ENCODE measurements at places on chromosomes 3 and 15.
A peak's percentile ranks its signal among the peaks of the same experiment; 100 is the strongest.

GRCh38 chr15:35067496-35068347 is 17.4 kb downstream of the NANOGP8 start:
- no peak for DNase-seq

- no peak for DNase-seq
Observed at GRCh38 chr3:62830727-62831322, 44.4 kb downstream of the CADPS start.

DNA sequence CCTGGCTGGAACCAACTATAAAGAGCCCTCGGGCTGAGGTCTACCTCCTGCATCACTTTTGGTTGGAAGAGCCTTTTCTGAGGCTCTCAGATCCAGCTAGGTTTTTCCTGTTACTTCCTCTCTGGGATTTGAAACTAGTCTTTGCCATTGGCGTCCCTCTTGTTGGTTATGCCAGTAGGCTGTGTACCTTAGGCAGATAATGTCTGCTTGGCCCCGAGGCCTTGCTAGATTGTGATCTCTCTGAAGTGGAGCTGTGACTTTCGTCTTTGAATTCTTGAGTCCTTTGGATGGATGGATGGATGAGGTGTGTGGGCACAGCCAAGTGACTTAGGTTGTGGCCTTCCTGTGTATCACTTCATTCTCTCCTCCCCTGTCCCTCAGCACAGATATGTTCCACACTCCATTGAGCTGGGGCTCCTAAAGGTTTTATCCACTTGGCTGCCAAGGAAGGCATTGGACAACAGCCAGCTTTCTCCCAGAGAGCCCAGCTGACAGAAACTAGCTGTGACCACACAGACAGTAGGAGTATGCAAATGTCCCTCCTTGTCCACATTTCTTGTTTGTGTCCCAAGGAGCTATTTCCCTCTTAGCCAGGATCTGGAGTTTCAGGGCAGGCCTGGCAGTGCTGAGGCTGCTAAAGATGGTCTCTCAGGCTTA is 7.9 kb upstream of the DNAJC17 start:
- DNase-seq = no peak

GRCh38 chr15:29411299-29411698 is 141.7 kb upstream of the NSMCE3 start:
- no peak for DNase-seq

GRCh38 chr3:15092686-15093085 is 6.3 kb downstream of the RBSN start:
- DNase-seq = no peak

- no peak for DNase-seq
Observed at GRCh38 chr3:177378168-177378567, 180.9 kb upstream of the TBL1XR1 start.

DNA sequence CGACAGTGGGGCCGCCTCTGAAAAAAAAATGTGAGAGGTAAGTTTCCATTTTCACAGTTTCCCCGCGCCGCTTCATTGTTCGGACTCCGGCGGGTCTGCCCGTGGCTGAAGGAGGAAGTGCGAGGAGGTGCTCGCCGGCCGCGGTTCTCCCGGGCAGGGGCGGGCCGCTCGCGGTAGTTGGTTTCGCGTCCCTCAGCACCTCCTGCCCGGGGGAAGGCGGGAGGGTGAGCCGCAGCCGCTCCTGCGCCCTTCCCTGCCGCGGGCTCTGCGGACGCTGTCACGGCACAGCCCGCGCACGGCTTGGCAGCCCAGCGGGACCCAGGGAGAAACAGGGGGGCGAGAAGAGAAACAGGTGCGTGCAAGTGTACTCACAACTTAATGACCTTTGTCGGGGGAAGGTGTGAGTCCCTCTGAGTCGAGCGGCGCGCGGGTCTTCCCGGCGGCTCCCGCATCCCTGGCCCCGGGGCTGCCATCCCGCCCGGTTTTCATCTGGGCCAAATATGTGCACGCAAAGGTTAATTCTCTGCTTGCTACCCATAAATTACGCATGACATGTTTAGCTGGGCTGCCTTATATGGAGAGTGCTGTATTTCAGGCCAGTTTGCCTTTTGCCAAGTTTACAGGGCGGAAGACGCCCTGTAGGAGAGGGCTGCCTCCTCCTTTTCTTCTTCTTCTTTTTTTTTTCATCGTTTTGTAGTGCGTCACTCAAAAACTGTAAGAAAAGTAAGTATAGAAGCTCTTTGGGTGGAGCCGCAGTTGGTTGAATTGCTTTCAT is 514 bp downstream of the MBNL1 start:
- DNase-seq = no peak

DNA sequence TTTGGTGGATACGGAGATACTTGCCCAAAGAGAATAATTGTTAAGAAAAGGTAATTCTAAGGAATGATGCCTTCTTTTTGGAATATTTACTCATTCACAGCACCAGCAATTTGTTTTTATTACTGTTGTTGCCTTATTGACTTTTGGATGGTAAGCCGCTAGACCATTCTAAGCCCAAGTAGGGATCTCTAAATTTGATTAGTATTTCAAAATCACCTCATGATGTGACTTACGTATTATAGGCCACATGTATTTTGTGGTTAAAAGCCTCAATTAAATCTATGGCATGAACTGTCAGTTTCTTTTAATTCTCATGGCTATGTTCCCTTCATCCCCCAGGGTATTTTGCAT is 94.1 kb downstream of the PLCL2 start:
- DNase-seq = no peak

DNA sequence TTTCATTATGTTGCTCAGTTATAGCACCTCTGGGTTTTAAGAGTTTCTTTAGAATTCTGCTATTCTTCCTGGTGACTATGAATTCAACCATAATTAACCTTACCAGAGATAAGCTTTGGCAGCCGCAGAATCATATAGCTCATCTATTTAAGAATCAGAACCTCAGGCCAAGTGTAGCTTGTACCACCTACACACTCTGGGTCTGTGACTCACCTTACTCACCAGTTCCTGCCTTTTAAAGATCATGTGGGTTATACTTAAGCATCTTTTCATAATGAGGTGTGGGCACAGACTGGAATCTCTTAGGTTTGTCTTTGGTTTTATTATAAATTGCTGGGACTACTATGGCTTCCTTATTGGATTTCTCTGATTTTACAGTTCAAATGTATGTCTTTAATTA is 21.9 kb downstream of the CDV3 start:
- DNase-seq = peak; percentile 94

- DNase-seq = no peak
Observed at GRCh38 chr15:50126072-50126471, 7.0 kb upstream of the ATP8B4 start.
